ENCODE measurements at places on chromosomes 12 and 14. TPM values are rescaled to one million over a fixed set of nuclear protein-coding genes. Genes with fewer than 3 reads are reported as not detected.

The TDRD9 gene
- 3.5 TPM for total RNA-seq

The ESR2 gene
- not detected for total RNA-seq

The PRH2 gene
- total RNA-seq, result not detected

The DNAJC22 gene
- total RNA-seq, result 0.17 TPM

- DNase-seq, result peak; percentile 93
Observed at GRCh38 chr12:52494518-52494917, 1.5 kb upstream of the KRT6A start.

- no peak for DNase-seq
Observed at GRCh38 chr12:73159954-73160353, 887.8 kb downstream of the TRHDE start.

DNA sequence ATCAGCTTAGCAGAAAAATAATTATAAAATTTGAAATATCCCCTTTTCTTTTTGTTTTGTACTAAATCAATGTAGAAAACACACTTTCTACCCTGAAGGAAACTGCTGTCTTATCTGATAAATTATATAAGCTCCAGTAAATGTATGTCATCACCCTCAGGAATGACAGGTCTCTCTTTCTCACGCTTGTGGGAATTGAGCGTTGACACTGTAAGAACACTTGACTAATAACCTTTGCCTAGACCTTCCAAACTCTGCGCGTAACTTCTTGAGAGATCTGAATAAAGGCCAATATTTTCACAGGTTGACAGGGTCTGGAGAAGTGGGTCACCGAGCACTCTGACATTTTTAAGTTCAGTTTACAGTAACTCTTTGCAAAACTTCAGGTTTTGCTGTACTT is 138.5 kb downstream of the BCAT1 start:
- no peak for DNase-seq
